ENCODE measurements at places on chromosomes 3 and 15. TPM values are rescaled to one million over a fixed set of nuclear protein-coding genes. Genes with fewer than 3 reads are reported as not detected.

GRCh38 chr3:63779227-63779626 is 39.9 kb upstream of the C3orf49 start:
- no peaks in the 10 kb centered on the region for H3K36me3 ChIP-seq
- H3K4me3 ChIP-seq, result no peak overlapping the region
- H3K27ac ChIP-seq, result no peak overlapping the region
- H3K4me1 ChIP-seq, result no peaks in the 10 kb centered on the region
- H3K27me3 ChIP-seq, result no peaks in the 10 kb centered on the region

DNA sequence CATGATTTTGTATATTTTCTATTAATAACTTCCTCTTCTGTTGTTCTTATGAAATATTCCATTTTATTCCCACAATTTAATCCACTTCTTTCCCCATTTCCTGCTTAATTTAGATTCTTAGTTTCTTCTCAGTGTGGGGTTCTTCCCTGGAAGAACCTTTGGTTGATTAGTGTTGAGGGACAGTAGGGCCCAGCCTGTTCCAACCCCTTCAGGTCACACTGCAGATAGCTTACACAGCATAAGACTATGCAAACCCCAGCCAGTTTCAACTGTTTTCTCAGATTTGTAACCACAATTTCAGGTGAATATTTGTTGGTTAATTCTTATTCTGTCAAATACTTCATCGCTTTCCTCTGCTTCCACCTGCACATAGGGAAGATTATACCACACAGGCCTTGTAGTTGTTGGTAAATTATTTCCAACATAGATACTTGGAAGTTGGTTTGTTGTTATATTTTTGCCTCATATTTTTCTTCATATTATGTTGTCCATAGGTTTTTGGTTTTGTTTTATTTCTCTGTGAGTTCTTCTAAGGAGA is 34.7 kb downstream of the AADACL2 start:
- H3K36me3 ChIP-seq, result no peaks in the 10 kb centered on the region
- no peaks in the 10 kb centered on the region for H3K27me3 ChIP-seq
- no peak overlapping the region for H3K27ac ChIP-seq
- no peak for DNase-seq

DNA sequence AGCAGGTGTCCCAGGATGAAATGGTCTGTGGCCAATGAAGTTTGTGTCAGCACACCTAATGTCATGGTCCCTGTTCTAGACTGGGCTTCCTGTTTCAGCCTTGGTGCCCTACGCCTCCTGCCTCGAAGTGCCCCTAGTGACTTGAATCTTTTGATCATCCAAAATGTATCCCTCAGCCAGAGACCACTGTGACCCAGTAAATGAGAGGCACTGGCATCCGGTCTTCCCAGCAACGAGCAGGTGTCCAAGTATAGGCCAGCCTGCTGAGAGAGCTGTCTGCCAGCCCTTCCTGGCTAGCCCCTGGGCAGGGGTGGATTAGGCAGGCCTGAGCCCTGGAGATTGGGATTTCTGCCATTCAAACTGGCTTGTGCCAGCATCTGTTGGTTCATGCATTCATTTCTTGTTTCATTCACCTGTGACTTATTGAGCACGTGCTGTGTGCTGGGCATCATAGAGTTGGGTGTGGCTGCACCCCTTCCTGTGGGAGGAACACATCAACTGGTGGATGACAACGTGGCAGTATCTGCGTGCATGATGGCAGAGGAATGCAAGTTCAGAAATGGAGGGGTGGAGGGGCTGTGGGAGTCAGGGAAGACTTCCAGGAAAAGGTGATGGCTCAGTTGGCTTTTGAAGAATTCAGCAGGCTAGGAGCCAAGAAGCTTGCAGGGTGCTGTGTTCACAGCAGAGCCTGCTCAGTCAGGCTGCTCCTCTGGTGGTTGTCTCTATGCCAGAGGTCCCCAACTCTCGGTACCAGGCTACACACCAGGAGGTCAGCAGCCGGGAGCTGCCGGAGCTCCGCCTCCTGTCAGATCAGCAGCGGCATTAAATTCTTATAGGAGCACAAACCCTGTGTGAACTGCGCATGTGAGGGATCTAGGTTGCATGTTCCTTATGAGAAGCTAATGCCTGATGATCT is 21.6 kb downstream of the ESYT3 start:
- no peak overlapping the region for H3K4me3 ChIP-seq
- no peak overlapping the region for H3K27ac ChIP-seq
- peak; percentile 15 for DNase-seq
- H3K36me3 ChIP-seq, result peaks cover 18% of the 10 kb centered on the region
- H3K4me1 ChIP-seq, result peaks cover 7% of the 10 kb centered on the region
- H3K27me3 ChIP-seq, result no peaks in the 10 kb centered on the region

SERPINI2 gene
- total RNA-seq, result 28.1 TPM
